NCI-H2227 treated with DMSO at 0.1 percent for 48 hours (cell line): ENCODE measurements at places on chromosomes 5 and 9.
A peak's percentile ranks its signal among the peaks of the same experiment; 100 is the strongest.

GRCh38 chr5:147643142-147643541, 133.3 kb upstream of the DPYSL3 start:
- DNase-seq: no peak

DNA sequence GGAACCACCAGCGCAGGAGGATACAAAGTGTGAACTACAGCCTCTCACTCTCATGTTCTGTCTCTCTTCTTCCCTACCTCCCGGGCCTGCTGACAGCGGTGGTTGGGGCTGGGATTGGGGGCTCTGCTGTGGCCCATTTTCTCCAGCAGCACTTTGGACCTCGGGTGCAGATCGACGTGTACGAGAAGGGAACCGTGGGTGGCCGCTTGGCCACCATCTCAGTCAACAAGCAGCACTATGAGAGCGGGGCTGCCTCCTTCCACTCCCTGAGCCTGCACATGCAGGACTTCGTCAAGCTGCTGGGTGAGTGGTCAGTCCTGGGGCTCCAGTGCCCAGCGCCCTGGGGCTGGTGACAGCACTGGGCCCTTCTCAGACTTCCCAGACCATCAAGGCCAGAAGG, 4.7 kb downstream of the PCYOX1L start:
- no peak for DNase-seq

- no peak for DNase-seq
Observed at GRCh38 chr9:130387398-130387797, 57.4 kb upstream of the ASS1 start.

- no peak for DNase-seq
Observed at GRCh38 chr9:79049371-79049770, 522.4 kb upstream of the TLE4 start.

GRCh38 chr9:99947395-99947794, 40.9 kb downstream of the STX17 start:
- DNase-seq: no peak

DNA sequence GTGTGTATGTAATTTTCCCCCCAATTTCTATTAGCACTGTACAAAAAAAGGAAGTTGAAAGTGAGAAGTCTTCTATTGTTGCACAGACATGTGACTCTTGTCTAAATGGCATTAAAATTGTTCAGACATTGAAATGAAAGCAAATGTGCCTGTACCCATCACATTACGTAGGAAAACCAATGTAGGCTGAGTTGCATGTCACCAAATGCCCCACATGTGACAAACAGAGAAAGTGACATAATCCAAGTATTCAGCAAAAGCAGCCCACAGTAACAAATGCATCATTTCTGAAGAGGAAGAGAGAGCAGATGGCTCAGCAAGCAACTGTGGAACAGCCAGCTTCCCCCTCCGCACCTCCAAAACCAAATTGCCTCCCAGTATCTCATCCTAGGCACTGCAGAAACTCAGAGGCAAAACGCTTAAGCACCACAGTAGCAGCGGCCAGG, 161.5 kb upstream of the NR4A3 start:
- no peak for DNase-seq

- DNase-seq: no peak
Observed at GRCh38 chr5:163566678-163567077, 61.3 kb downstream of the MAT2B start.

DNA sequence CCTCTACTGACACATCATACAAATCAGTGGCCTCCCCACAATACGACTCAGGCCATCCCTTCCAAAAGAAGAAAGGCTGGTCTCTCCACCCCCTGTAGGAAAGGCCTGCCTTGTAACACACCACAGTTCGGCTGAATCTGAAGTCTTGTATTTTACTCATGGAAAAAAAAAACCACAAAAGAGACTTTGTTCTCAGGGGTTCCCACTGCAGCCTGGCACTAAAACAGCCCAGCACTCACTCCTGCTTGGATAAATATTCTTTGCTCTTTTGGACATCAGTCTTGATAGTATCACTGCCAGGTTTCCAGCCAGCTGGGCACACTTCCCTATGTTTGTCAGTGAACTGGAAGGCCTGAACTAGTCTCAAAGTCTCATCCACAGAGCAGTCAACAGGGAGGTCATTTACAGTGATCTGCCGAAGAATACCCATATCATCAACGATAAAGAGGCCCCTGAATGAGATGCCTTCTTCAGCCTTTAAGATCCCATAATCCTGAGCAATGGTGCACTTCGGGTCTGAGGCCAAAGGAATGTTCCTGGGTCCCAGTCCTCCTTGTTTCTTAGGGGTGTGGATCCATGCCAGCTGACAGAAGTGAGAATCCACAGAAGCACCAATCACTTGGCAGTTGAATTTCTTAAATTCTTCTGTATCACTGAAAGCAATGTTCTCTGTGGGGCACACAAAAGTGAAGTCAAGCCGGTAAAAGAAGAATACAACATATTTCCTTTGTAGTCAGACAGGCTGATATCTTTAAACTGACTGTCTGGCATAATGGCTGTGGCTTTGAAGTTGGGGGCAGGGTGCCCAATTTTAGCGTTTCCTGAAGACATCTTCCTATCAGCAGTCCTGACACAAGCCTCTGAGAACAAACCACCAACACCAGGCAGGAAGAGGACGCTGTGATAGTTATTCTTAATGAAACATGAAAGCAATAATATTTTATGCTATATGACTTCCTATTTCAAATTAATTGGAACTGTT, 198.1 kb downstream of the LURAP1L start:
- no peak for DNase-seq

DNA sequence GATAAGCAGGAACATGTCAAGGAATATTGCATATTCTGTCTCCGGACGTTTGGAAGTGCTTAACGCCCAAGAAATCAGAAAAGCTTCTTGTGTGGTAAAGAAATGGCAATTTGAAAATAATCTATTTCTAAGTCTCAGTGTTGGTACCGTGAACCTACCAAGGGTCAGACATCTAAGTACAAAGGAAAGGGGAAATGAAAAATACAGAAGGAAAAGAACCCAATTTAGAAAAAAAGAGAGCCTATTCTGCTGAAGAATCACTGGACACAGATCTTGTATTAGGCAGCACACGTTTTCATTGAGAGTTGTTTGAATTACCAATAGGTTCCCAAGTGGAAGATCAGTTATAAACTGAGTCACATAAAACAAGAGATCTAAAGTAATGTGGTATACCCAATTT, 46.9 kb upstream of the CEP78 start:
- DNase-seq: no peak

GRCh38 chr9:13267743-13268142, 11.7 kb downstream of the MPDZ start:
- DNase-seq: no peak

GRCh38 chr5:27494887-27495286, 456.5 kb upstream of the CDH9 start:
- no peak for DNase-seq

GRCh38 chr9:2321523-2322148, 300.0 kb upstream of the VLDLR start:
- DNase-seq: no peak

DNA sequence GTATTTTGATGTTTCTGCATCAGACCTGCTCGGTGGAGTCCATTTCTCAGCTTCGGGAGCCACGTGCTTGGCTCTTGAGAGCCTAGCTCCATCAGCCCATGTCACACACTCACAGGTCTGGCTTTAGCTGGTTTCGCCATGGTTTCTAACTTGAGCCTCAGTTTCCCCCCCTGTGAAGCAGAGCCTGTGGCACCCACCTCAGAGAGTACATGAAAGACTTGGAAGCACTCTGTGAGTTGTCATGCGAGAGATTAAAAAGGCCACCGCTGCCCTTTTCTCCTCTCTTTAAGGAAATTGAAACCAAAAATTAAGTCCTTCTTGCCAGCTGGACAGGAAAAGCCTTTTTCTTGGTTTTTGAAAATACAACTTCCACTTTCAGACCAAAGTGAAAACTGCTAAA, 8.8 kb downstream of the TENT4A start:
- DNase-seq: no peak

DNA sequence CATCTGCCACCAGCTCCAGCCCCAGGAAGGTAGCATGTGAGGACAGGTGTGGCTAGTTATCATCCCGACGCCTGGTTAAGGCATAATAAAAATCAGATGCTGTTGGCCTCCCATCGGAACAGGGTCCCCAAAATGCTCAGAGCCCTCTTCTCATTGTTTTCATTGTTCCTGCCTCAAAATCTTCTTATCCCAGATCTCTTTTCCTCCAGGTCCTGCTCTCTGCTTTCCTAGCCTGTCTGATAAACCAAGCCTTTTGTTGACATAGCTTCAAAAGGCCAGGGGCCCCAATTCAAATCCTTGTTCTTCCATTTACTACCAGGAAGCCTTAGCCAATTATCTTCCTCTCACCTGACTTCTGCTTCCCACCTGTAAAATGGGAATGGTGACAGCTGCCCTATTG, 130.1 kb upstream of the ADRA1B start:
- no peak for DNase-seq

DNA sequence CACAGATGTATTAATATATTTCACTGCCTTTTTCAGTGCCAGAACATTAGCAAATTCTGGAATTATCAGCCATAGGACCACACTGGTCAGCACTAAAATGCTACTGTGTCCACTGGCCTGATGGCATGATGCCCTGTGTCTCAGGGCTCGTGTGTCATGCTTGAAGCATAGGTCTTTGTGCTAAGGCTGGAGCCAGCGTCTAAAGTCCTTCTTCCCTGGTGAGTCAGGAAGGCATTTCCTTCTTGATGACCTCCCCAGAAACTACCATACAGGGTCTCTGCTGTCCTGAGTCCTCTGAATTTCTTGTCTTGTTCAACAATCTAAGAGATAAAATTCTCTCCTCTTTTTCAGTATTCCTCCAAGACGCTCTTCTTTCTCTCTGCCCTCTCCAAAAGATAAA, 489.9 kb downstream of the PSAT1 start:
- no peak for DNase-seq

GRCh38 chr5:89721353-89721752, 688.2 kb downstream of the CETN3 start:
- no peak for DNase-seq

DNA sequence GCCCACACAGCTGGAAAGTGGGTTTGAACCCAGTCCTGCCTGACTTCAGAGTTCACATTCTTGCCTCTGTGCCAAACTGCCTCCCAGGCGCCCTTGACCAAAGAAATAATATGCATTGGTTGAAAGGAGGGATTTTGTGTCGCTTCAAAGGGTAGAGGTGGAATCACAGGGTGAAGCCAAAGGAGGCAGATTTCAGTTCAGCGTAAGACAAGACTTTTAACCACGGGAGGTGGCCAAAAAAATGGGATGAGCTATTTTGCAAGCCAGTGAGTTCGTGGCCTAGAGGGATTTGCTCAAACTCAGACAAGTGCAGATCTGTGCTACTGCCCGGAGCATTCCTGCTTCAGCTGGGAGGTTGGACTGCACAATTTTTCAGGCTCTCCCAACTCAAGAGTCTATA, 57.6 kb upstream of the RANBP3L start:
- no peak for DNase-seq

DNA sequence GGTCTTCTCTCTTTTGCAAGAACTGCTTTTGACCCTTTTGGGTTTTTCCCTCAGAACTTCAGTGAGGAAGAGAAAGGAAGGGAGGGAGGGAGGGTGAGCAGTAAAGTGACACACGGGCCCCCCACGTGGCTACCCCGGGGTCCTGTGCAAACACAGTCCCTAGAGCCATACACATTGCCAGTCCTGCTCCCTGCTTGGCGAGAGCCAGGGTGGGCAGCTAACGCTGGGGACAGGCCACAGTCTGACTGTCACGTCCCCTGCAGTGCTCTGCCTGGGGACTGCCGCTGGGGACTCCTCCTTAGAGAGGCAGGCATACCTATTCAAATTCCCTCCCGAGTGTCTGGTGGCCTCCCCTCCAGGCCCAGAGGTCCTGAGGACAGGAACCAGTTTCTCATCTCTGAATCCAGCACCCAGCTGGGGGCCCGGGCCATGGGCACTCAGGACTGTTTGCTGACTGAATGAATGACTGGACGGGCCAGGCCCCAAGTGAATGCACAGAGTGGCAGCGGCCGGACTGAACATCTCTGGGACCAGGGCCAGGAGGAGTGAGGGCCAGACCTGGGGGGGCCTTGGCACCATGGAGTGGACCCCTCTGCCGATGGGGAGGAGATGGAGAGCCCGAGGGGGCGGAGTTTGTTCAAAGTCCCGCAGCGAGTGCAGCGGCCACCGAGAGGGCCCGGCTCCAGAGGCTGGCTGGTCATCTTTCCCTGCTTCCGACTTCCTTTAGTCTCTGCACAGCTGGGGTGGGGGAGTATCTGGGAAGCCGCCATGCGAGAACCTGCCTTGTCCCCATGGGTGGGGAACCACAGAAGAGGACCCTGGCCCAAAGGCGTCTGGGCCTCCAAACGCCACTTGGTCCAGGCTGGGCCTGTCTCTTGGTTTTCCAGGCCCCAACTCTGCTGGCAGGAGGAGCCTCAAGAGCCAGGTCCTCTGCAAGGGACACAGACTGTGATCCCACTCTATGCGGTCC, 5.8 kb downstream of the CCDC187 start:
- DNase-seq: no peak

DNA sequence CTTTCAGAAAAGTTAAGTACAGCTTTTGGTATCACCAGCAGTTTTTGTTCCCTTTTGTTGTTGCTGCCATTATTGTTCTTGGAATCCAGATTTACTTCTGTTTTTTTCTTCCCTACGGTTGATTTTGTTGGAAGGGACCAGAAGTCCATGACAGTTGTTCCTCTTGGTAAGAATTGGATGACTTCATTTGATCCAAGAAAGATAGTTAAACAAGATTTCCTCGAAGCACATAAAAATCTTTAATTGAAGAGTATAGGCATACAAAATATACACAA, 65.4 kb downstream of the CDC42SE2 start:
- DNase-seq: no peak

DNA sequence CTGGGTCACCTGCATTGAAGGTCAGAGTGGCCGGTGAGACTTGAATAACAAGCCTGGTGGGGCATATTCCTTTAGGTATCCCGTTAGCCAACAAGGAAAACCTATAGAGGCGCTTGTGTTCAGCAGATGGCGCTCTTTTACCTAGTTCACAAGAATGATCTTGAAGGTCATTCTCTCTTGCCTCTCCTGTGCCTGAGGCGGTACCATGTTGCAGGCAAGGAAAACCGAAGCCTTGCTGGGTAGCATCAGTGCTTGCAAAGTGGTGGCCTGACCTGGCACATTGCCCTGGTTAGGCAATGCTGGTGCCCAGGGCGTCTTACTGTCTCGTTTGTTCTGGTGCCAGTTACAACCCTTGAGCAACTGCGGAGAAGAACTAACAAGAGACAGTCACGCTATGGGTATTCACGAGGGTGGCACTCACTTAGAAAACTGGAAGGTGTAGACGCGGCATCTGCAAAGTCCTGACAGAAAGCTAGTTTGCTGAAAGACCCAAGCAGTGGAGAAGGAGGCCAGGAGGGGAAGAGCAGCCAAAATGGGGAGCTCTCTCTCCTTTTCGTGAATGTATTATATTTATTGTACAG, 56.7 kb downstream of the AOPEP start:
- peak; percentile 52 for DNase-seq

- DNase-seq: no peak
Observed at GRCh38 chr5:177261510-177261909, 42.0 kb downstream of the RAB24 start.
